ENCODE measurements at places on chromosomes 1 and 21.

- DNase-seq: no peak
These were observed 59.0 kb upstream of the BACE2 start for GRCh38 chr21:41108668-41109585.

GRCh38 chr1:31730336-31731048, 26.7 kb upstream of the COL16A1 start:
- DNase-seq: no peak

DNA sequence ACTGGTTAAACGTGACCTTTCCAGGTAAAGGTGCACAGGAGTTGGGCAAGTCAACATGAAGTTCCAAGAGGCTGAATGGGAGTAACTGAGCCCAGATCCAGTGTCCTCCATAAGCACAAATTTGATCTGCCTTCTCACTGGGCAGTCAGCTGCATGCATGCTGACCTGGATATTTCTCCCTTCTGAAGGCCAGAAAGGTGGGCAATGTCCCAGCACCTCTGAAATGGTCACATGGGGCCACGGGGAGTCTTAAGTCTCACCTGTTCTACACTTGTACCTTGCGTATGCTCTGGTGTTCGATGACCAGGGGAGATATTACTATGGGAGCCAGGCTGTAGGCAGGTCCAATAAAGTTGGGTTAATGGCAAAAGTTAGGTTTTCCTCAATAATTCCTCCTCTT, 240.2 kb downstream of the SIPA1L2 start:
- DNase-seq: no peak

DNA sequence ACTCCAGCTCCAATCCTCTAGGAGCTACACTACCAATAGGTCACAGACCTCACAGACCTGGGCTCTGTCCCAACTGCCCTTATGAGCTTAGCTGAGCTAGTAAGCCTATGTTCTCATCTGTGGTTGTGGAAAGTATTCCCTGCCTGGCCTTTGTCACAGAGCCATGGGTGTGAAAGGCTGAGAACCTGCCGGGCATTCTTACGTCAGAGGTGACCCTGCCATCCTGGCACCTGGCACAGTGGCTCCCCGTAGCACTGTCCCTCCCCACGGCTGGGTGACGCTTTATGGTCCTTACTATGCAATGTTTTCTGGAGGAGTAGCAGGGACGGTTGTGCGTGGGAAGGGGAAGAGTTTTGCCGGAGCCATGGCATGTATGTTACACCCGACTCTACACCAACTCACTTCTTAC, 3.5 kb downstream of the TNFRSF1B start:
- no peak for DNase-seq

- DNase-seq: no peak
These were observed 65.0 kb upstream of the CSF1 start for GRCh38 chr1:109845658-109846057.

GRCh38 chr1:5349526-5349925, 642.7 kb downstream of the NPHP4 start:
- no peak for DNase-seq

DNA sequence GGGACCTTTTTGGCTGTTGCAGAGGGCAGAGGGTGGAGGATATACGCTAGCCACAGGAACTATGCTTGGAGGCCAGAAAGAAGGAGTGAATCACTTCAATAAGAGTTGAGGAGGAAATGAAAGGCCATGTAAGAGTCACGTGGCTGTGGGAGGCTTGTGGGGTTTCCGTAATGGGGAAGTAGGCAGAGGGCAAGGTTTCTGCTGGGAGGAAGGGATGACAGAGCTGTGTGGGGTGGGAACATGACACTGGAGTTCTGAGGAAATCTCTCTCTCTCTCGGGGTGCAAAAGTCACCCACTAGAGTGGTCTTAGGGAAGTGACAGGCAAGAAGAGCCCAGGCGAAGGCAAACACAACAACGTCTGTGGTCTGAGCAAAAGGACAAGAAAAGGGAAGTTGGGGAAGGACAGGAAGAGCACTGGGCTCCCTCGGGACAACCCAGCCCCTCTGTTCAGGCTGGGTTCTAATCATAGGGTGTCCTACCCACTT, 3.9 kb upstream of the CD1C start:
- no peak for DNase-seq

DNA sequence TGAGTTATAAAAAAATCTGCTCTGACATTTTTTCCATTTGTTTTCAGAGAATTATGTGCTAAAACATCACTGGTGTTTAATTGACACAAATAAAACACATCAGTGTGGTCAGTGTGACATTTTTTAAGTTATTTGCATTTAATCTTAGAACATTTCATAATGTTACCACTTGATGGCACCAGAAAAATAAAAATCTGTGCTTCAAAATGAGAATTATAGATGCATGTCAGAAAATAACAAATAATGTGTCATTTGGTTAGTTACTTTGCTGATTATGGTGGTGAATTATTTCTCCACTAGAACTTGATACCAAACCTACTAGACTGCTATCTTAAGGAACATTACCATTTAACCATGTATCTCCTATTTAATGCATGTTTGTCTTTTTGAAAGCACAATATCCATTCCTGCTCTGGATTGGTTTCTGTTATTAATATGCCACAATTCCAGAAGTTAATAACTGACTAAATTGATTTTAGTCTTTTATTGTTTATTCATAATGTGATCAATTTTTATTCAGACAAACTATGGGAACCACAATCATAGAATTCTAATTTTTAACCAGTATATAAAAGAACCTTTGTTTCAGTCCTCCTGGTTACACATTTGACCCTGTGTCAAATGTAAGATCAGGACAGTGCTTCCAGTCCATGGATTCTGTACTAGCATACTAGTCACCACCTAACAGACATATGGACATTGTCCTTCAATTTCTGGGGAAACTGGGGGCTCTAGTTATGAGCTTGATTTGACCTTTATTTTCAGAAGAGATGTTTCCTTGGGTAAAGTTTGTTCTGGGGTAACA, 81.0 kb downstream of the RPS6KC1 start:
- no peak for DNase-seq

- DNase-seq: peak; percentile 84
These were observed 40.2 kb downstream of the TBX19 start for GRCh38 chr1:168320800-168321450.

GRCh38 chr1:182677397-182678098, 6.8 kb downstream of the RGS8 start:
- no peak for DNase-seq

GRCh38 chr1:231242516-231243198, 1.6 kb downstream of the GNPAT start:
- DNase-seq: no peak

- peak; percentile 88 for DNase-seq
These were observed 161.7 kb downstream of the NTMT2 start for GRCh38 chr1:170307426-170307825.

DNA sequence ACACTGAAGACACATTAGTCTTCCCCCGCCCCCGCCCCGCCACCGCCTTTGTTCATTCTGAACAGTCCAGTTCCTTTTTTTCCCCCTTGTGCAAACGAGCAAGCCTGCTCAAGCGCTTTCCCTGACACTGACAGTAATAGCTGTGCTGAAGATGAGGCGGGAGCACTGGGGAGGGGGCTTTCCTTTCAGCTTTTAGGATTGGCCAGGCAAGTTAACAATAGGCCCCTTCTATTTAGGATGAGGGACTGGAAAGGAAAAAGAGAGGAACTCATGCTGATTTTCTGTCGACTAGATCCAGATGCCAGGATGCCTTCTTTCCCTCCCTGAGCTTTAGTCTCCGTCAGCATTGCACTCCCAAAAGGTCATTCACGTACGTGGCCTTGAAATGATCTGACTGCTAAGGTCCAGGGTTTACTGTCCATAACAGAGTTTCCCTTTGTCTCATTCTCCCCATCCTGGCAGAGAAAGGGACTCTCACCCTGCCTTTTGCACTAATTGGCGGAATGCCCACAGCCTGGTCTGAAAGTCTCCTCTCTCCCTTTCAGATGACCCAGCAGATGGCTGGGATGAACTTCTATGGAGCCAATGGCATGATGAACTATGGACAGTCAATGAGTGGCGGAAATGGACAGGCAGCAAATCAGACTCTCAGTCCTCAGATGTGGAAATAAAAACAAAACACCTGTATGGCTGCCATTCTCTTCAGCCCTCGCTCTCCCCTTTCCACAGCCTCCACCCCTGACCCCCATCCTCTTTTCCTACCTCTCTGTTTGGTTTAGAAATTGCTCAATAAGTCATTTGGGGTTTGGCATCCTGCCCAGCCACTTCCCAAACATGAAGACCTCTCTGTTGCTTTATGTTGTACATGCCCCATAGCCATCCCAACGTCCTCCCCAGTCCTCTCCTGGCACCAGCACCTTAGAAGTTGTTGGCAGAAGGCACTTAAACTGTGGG, 28.6 kb upstream of the ZFP69B start:
- no peak for DNase-seq

DNA sequence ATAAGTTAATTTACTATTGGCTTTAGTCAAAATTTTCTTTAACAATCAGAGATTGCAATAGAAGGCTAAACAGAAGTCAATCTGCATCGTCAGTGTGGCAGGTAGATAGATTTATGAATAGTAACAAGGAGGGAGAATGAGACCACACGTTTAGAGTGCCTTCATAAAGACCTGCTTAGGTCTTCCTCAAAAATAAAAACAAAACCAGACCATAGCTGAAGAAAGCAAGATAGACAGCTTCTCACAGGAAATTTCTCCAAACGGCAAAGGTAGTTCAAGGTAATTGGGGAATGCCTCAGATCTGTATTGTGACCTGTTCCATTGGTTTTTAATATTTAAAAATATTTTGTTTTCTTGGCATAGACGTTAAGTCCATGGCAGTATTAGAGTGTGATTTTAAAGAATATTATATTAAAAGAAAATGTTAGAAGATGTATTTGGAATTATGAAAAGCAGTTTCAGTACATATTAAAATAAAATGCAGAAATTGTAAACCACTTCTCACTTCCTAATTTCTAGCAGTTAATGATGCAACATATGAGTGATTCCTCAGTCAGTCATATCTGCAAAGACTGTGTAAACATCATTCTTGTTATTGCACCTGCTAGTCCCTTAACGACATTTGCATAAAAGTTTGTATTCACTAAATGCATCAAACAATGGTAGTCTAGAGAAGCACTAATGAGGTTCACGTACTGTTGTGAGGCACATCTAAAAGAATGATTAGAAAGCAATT, 278.0 kb downstream of the HLX start:
- no peak for DNase-seq

- no peak for DNase-seq
These were observed 1.1 kb upstream of the AKIRIN1 start for GRCh38 chr1:38989979-38990378.

DNA sequence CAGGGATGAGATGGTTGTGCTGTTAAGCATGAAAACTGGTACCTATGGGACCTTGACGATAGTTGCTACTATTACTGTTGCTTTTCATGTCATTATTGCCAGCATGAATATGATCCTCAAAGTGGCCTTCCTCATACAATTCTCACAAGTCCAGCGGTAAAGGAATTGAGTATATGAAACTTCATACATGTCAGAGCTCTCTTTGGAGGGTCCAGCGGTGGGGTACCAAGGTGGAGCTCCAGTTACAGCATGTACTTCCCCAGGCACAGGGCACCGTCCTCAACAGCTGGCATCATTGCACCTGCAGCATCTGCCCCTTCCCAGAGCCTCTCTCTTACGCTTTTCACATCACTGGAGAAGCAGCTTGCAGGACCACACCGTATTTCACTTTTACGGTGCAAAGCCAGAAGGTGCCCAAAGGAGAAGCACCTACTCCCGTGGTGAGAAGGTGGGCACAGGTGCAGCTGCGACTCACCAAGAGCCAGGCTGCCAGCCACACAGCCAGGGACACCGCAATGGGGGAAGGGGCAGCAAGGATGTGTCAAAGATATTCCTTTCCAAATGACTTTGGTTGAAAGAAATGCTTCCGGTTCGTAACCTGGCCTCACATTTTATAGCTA, 166.4 kb upstream of the IRF2BP2 start:
- no peak for DNase-seq

- DNase-seq: no peak
These were observed 207.7 kb upstream of the KAZN start for GRCh38 chr1:14390816-14391215.

DNA sequence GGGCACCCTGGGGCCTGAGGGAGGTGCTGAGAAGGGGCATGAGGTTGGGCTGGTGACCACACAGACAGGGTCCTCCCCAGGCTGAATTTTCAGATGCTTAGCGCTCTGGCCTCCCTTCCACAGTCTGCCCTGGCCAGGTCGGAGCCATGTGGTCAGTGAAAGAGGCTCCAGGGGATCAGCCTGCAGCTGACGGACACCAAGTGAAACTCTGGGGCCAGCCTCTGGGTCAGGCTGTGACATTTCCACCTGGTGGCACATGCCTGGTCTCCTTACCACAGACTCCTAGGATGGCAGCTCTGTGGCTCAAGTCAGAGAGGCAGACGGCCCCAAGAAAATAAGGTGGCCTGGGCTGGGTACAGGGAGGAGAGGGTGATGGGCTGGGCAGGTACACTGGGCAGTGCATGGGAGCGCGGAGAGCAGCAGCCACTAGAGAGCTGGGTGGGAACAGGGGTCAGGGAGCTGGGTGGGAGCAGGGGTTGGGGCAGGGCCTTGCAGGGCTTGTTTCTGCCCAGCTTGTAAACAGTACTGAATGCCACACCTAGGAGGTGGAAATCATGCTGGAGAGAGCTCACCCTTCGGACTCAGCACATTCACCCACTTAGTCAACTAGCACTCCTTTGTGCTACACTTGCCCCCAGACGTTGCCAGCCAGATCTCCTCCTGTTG, 20.7 kb upstream of the ADARB1 start:
- no peak for DNase-seq

DNA sequence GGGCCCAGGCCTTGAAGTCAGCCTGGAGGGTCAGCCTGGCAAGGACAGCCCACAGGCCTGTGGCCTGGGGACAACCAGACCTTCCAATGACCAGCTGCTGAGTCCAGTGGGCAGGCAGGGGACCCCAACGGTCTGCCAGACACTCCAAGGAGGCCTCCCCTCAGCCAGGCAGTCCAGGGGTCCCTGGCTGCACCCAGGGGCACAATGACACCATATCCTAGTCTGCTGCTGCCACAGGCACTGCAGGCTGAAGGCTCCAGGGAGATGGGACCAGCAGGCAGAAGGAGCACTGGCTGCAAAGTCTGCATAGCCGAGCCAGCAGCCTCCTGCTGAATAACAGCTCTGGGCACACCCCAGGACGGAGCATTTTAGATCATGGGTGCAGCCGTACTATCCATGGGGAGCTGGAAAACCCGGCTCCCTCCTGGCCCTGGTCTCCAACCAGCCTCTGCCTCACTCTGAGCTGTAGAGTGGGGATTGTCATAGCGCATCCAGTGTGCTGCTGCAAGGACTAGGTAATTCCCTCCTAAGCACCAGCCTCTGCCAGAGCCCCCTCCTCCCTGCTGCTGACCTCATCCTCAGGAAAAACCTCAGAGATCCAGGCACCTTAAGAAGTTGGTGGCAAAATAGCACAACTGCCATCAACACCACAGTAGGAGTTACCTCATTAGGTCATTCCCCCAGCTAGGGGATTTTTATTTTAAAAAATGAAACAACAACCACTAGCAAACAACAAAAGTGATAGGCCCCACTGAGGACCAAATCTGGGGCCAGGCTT, 4.8 kb upstream of the LAPTM5 start:
- no peak for DNase-seq

- DNase-seq: peak; percentile 34
These were observed 516 bp downstream of the RCOR3 start for GRCh38 chr1:211259638-211260126.

GRCh38 chr1:156747742-156748669, 3.5 kb downstream of the HDGF start:
- DNase-seq: no peak
